GDM1 (cell line): ENCODE measurements at places on chromosomes 5 and 9.

- DNase-seq = no peak
Observed at GRCh38 chr5:167513381-167513780, 778.1 kb upstream of the WWC1 start.

DNA sequence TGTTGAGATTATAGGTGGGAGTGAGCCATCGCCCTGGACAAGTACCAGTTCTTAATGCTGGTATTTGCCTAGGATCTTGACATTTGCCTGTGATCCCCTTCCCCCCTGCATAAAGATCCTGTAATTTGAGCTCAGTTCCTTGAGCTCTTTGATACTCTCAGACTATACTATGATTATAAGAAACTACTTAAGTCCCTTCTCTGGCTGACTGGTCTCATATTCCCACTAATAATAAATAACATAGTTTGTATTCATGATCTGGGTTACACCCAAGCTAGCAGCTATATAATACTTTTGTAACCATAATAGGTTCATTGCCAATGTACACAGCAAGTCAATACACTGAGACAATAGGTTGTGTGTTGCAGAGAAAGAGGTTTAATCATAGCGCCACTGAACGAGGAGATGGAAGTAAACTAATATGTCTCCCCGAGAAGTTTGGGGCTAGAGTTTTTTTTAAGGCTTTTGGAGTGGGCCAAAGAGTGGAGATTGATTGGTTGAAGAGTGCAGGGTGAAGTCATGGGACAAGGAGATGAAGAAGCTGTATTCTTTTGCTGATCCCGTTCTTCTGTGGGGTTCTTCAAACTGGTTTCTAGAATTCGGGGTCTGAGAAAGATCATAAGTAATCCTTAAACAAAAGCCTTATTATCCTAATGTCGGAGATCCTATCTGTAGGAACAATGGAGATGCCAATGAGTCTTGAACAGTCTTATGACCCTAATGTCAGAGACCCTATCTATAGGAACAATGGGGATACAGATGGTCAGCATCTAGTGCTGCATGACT, 20.7 kb upstream of the SHOC1 start:
- no peak for DNase-seq

GRCh38 chr9:32292611-32293010, 91.8 kb upstream of the ACO1 start:
- no peak for DNase-seq

GRCh38 chr5:59620535-59621212, 272.9 kb downstream of the PDE4D start:
- no peak for DNase-seq

DNA sequence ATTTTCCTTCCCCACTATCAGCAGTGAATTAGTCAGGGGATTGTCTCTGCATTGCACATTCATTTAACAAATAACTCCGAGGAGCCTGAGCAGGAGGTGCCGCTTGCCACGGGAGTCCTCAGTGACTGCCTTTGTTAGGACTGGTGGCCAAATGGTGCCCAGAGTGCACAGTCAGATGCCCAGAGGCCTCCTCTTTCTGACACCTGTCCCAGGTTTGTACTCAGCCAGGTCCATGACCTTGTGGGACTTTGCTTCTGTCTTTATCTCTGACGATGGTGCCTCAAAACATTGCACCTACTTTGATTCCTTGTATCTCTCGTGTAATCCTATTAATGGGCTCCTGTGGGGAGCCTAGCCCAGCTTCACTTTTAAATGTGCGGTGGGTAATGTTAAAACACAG, 4.3 kb downstream of the SRD5A1 start:
- DNase-seq = no peak

DNA sequence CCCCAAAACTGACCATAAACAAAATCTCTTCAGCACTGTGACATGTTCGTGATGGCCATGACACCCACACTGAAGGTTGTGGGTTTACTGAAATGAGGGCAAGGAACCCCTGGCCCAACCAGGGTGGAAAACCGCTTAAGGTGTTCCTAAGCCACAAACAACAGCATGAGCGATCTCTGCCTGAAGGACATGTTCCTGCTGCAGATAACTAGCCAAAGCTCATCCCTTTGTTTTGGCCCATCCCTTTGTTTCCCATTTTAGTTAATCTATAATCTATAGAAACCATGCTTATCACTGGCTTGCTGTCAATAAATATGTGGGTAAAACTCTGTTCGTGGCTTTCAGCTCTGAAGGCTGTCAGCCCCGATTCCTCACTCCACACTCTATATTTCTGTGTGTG, 21.8 kb upstream of the TUT7 start:
- DNase-seq = no peak

GRCh38 chr9:93582115-93582514, 5.7 kb downstream of the PHF2 start:
- no peak for DNase-seq

DNA sequence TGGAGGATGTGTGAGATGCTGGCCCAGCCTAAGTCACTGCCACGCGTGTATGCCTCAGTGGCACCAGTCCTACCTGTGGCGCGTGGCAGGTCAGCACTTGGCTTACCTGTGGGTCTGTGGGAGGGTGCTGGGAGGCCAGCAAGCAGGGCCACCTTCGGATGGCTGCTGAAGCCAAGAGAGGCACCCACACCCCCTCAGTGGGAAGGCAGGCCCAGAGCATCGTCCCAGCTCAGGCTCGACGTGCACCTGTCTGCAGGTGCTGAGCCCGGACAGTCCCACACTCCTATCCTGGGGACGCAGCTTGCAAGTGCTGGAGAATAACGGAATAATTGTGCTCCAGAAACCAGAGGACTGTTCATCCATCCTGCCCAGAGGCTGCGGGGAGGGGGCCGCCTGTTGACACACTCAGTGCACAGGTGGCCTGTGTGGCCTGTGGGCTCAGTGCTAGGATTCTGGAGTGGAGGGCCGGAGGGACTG, 24.0 kb downstream of the NKD2 start:
- no peak for DNase-seq

- DNase-seq = no peak
Observed at GRCh38 chr5:32182463-32183063, 8.4 kb upstream of the GOLPH3 start.

DNA sequence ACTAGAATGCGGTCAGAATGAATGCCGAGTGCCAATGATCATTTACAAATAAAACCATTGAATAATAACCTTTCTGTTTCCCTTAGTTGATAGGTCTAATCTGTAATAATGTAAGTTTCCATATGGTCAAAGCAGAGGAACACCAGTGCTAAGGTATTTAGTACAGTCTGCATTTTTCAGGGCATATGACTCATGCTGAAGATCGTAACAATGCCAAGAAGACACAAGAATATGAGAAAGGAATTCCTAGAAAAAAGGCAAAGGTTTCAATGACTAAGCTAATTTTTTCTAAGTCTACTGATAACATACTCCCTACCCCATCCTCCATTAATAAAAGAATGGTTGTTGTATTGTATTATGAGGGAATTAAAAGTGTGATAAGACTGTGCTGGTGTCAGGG, 2.8 kb downstream of the OR1L8 start:
- no peak for DNase-seq

DNA sequence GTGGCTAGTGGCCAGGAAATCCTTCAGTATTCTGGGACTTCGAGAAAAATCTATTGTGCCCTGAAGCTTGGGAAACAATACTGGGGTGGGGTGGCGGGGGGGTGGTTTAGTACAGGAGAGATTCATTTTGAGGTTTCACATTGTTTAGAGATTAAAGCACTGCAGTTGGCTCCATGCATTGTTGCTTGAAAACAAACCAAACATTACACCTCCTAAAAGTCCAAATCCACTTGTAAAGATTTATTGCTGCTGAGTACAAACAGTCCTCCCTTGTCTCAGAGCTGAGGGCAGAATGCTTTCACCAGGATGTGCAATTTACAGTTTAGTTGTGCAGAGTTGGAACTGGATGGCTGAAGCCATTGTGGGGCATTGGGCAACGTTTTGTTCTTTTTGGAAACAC, 49.4 kb downstream of the GGTA1 start:
- DNase-seq = no peak

DNA sequence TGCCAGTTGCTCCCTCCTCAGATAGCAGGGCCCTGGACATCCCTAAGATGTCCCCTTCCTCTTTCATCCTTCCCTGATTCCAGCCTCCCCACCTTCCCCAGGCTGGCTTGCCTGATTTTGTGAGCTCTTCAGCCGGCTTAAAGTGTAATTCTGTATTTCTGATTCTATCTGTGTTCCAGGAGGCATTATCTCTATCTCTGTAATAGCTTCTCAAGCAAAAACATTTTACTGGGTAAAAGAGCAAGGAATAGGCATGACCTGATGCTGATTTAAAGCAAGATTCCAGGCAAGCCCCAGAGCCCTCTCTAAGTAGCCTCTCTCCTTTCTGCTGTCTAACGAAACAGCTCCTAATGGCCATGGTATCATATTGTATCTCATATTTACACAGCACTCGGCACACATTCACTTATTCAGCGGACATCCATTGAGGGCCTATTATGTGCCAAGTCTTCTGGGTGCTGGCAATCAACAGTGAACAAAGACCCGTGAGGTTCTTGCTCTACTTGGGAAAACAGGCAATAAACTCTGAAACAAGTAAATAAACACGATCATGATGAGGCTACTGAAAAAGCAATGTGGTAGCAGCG, 100.9 kb upstream of the MSX2 start:
- no peak for DNase-seq

DNA sequence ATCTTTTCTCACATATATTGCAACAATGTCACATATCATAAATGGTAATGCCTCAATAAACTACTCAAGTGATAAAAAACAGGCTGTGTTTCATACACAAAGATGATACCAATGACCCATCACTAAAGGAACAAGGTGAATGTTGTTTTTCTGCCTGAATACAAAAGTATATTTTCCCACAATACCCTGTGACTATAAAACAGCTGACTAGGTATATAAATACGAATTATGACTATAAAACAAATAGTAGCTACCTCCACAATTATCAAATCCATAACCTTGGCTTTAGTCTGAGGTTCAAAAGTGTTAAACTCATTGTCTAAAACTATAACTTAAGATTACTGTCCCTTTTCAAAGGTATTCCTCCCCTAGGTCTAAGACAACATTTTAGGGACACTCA, 58.7 kb downstream of the MPDZ start:
- DNase-seq = no peak

DNA sequence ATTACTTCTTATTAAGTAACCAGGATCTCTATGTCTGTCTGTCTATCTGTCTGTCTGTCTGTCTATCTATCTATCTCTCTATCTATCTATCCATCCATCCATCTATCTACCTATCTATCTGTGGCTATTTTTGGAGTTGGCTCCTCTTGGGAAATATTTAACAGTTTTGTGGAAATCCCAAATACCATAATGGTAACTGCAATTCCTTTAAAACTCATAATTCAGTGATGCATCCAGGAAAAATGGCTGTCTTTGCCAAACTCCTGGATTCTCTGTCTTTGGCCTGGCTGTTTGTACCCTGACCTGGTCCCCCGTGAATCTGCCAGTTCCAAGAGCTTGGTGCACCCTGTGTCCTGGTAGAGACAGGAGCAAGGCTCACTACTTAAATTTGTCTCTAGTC, 197.0 kb downstream of the PCSK1 start:
- DNase-seq = no peak

GRCh38 chr5:99176186-99176585, 247.4 kb upstream of the CHD1 start:
- no peak for DNase-seq

DNA sequence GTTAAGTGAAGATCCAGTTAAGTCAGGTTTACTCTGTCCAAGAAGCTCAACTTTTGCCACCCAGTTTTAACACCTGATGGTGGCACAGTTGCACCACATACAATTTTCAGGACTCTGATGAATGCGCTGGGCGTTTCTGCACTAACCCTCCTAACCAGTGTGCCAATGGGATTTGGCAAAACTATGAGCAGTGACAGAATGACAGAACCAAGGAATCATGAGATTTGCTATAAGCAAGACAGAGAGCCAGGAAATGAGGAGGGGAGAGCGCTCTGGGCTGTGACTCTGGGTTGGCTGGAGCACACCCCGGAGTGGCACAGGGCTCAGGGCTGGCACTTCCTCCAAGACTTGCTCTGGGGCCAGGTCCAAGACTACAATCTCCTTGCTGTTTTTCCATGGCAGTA, 84.1 kb downstream of the SH3PXD2B start:
- DNase-seq = no peak

GRCh38 chr9:82354279-82354659, 365.7 kb downstream of the SPATA31D1 start:
- DNase-seq = no peak

DNA sequence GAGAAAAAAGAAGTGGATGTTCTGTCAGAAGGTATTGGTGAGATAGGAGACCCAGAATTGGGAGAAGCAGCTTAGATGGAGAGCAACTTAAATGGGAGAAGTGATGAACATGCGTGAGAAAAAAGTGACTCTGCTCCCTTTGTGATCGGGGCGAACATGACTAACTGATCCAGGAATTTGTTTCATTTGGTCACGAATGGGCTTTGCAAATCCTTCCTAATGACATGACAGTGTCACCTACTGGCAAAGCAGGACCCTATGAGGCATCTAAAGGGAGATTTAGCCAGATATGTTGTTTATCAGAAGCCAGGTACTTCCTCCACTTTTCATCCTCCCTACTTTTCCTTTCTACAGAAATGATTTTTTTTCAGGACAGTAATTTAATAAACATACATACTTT, 787.4 kb upstream of the RGMB start:
- no peak for DNase-seq

GRCh38 chr5:102153003-102153759, 142.9 kb downstream of the SLCO4C1 start:
- peak; percentile 4 for DNase-seq

DNA sequence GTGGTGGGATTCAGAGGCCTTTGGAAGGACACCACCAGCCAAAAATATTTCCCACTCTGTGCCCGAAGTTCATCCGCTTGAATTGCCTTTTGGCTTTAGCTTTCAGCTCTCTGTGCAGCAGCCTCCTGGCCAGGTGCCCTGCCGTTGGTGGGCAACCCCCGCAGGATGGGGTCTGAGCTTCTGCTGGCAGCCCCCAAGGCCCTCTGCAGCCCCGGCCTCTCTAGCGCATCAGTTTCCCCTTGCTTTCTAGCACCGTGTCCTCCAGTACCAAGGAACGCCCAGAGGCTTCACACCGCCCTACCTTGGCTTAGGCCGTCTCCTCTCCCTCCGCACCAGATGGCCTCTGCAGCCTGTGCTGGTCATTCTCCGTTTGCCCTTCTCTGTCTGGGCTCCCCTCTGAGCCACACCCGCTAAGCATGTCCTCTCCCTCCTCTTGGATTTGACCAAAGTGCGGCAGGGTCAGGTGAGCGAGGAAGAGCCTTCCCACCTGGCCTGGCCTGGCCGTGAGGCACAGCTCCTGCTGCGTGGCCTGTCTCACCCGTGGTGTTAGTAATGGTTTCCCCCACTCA, 4.2 kb upstream of the TSC1 start:
- DNase-seq = no peak

- no peak for DNase-seq
Observed at GRCh38 chr9:83430681-83431080, 107.5 kb downstream of the FRMD3 start.

GRCh38 chr9:122107291-122107805, 14.2 kb upstream of the TTLL11 start:
- no peak for DNase-seq

DNA sequence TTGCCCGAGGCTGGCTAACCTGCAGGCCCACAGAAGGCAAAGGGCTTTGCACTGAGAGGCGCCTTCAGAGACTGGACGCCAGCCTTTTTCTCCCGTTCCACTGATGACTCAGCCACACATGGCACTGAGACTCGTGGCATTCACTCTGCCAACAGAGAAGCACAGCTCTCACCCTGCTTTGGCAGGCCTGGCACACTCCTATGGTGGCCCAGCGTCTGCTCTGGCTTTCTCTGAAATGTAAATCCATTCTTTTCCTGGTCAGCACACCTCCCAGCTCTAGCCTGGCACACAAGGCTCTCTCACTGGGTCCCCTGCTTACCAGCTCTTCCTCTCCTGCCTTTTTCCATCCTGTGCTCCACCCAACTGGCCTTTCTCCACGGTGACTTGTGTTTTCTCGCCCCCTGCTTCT, 5.9 kb upstream of the MELK start:
- no peak for DNase-seq

- no peak for DNase-seq
Observed at GRCh38 chr5:94744906-94745305, 126.4 kb downstream of the SLF1 start.
